ENCODE measurements at places on chromosomes 2 and 18.
A peak's percentile ranks its signal among the peaks of the same experiment; 100 is the strongest.

GRCh38 chr2:235580426-235581157, 86.7 kb downstream of the AGAP1 start:
- no peak for DNase-seq

- DNase-seq = no peak
Observed at GRCh38 chr2:236264256-236264655, at the start of gene ASB18. Gene ASB18 (minus strand): TSS chr2:236264406. CDS start chr2:236264345, 61 bp downstream.

GRCh38 chr18:8453528-8453927, 155.7 kb upstream of the RAB12 start:
- no peak for DNase-seq

DNA sequence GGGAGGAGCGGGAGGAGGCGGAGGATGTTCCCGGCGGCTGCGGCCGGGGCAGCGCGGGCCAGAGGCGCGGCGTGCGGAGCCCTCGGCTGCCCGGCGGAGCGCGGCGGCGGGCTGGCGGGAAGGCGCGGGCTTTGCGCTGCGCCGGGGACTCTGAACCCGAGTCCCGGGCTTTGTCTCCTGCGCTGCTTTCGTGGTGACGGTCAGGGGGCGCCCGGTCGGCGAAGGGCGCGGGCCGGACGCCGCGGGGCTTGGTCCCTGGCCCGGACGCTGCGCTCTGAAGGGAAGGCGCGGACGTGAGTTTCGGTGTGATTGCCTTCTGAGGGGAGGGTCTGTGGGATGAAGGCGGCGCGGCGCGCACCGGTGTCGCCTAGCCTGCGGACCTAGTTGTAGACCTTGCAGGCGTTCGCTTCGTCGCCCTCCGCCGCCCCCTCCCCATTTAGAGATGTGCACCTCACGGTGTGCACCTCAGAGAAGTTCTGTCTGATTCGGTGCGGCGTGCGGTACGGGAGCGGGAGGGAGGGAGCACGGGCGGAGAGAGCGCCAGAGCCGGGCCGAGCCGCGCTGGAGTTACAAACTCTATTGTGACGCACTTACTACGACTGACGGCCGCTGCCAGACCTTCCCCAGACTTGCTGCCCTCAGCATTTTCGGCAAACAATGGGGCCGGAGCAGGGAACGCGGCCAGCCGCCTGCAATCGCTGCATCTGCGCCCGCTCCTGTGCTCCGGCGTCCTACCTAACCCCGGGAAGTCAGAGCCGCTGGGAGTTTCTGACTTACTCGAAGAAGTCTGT, 2.1 kb downstream of the BCL2L11 start:
- DNase-seq = peak; percentile 71

- DNase-seq = no peak
Observed at GRCh38 chr2:238997684-238998083, 149.8 kb downstream of the TWIST2 start.

All from CD14-positive monocyte (primary cell).